ENCODE measurements at places on chromosomes 12 and 14.

- no peak for DNase-seq
Measured at GRCh38 chr12:72535212-72535990, 263.2 kb downstream of the TRHDE start.

GRCh38 chr12:25906651-25907340, 51.7 kb upstream of the RASSF8 start:
- DNase-seq = no peak

- DNase-seq = no peak
Measured at GRCh38 chr12:123655420-123655819, 15.5 kb upstream of the TCTN2 start.

- no peak for DNase-seq
Measured at GRCh38 chr14:87094913-87095312, 898.1 kb downstream of the GALC start.

Measured in CD4-positive, CD25-positive, alpha-beta regulatory T cell (primary cell).